Stimulated activated CD4-positive, alpha-beta T cell treated with anti-CD3 and anti-CD28 coated beads, TNF-alpha, amount 100 ng/mL, for 4 hours (primary cell): ENCODE measurements at places on chromosomes 1 and 21.

GRCh38 chr1:162562470-162562828 lies 927 bp downstream of the UAP1 start:
- DNase-seq: no peak

DNA sequence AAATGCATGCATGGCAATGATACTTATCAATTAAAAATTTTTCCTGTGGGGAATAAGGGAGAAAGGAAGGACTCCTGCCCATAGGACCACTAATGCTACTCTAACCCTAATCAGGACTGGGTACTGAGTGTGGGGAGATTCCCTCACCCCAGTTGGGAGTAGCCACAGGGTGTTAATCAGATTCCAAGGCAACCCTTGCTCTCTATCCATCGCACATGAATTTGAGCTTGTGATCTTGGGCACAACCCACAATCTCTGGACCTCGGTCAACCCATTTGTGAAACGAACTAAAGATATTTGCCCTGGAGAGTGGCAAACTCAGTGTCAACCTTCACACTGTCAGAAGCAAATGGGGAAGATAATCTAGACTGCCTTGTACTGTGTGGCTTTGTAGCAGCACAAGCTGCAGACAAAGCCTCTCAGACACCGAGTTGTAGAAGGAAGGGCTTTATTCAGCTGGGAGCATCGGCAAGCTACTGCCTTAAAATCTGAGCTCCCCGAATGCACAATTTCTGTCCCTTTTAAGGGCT lies 69.5 kb downstream of the SERINC2 start:
- no peak for DNase-seq

DNA sequence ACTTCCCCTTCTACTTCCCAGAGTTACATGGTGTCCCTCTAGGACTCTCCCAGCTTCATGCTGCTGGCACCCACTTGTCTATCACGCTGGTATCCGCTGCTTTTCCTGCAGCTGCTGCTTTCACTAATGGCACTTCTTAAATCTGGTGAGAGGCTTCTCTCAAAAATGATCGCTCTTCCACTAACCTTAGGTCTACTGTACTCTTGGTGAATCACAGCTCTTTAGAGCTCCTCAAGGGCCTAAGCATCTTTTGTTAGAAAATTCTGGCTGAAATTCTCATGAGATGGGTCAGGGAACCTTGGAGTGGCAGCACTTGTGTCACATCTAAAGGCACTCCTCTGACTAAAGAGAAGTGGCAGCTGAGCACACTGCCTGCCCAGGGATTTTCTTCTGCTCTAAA lies 32.1 kb downstream of the ZMYND12 start:
- no peak for DNase-seq

GRCh38 chr1:57845041-57845440 lies 421.2 kb upstream of the DAB1 start:
- no peak for DNase-seq

GRCh38 chr1:29033829-29034466 lies 89.8 kb downstream of the TMEM200B start:
- DNase-seq: no peak

- no peak for DNase-seq
These were observed 70.6 kb downstream of the LMO4 start for GRCh38 chr1:87399264-87399663.

- DNase-seq: no peak
These were observed 90.9 kb downstream of the MATN1 start for GRCh38 chr1:30632481-30632880.

- no peak for DNase-seq
These were observed 201.0 kb downstream of the S1PR1 start for GRCh38 chr1:101437800-101438199.

GRCh38 chr1:46427541-46427940 lies 33.4 kb downstream of the FAAH start:
- DNase-seq: no peak

DNA sequence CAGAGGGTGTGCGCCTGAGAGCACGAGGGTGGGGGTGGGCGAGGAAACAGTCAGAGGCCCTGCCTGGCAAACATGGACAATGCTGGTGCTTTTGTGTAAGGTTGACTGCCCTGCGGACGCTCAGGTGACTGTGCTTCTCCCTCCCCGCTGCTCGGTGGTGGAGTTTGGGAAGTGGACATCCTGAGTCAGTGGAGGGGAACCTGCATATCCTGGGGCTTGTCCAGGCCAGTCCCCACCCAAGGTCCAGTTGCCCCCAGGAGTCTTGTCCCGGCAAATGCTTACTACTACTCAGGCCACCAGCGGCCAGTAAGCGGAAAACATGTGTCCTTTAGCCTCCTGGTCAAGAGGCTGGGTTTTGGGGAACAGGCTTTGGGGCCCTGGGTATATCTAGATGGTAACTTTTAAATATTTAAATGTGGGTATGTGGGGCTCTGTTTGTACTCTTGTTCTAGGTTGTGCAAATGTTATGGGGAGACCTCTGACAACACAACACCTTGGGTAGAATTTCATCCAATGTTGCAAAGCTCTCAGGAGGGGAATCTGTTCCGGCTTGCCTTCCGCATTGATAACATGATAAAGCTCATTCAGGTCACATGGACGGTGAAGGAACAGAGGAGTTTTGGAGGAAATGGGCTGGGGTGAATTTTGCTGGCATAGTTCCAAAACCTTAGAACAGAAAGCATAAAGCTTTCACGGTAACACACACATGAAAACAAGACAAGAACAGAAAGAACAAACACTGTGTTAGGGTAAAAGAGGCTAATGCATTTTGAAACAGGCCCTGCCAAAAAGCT lies 364.9 kb downstream of the PRDM2 start:
- DNase-seq: no peak

DNA sequence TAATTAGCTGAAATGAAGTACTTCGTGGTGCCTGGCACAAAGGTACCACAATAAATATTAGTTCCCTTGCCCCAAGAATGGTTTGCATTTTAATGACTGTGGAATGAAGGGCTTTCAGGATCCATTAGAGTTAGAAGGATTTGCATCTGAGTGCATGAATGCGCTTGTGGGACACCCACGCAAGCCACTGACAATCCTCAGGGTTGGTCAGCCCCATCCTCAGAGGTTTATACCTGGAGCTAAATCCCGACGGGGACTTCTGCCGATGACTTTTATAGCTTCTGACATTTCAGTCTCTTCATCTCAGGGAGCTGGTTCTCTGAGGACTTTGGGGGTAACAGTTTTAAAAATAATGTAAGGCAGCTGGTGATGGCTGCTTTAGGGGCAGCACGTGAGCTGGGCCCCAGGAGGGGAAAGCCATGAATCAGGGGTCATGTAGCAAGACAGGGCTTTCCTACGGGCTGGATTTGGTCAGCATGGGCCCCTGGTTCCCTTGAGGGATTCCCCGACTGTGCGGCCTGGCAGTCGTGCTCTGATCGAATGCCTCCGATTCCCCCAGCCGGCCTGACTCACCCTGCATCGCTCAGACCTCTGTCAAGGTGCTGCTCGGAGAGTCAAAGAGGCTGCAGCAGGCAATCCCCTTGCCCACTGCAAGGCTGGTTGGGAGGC lies 20.8 kb upstream of the IL10 start:
- no peak for DNase-seq

- DNase-seq: no peak
These were observed 21.5 kb upstream of the SLC44A5 start for GRCh38 chr1:75632350-75632949.

DNA sequence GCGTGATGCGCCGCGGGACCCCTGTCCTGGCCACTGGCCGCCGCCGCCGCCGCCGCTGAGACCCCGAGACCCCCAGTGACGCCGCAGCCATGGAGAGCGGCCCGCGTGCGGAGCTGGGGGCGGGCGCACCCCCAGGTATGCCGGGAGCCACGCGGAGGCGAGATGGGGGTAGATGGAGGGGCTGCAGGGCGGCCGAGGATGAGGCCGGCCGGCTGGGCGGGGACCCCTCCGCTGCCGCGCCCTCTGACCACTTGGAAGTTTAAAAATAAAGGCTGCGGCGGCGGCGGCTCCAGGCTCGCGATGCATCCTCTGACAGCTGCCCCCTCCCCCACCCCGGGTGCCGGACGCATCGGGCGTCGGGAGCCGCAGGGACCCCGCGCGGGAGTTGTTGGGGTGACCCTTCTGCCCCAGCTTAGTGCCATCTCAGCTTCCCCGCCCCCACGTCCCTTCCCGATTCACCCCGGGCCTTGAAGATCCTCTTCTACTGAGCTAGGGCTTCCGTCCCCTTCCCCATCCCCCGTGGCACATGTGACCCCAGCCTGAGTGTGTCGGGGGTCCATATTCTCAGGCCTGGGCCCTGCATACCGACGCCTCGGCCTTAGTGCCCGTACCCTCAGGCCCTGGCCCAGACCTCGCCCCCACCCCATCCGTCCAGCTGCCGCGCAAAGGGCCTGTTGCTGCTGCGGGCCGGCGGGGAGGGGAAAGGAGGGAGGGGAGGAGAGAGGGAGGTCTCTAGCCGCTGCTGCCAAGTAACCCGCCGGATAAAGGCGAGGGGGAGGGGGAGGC lies 562 bp downstream of the MAP7D1 start:
- DNase-seq: peak; percentile 47

DNA sequence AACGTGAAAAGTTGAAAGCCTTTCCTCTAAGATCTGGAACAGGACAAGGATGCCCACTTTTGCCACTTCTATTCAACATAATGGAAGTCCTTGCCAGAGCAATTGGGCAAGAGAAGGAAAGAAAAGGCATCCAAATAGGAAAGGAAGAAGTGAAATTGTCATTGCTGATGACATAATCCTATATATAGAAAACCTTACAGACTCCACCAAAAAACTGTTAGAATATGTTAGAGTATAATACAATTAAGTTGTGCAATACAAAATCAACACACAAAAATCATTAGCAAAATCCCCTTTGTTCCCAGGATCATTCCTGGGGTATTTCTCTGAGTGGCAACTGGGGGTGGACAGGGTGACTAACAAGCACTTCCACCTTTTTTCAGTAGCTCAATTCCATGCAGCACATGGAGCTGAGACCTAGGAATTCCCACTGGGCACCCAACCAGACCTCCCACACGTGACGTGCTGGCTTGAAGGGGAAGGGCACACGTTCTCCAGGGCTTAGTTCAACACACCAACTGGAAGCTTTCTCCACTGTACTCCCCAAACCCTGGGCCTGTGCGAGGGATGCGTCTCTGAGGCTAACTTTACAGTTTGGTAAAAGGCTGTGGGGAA lies 9.6 kb downstream of the STUM start:
- DNase-seq: no peak

GRCh38 chr1:182650678-182651338 lies 33.6 kb downstream of the RGS8 start:
- no peak for DNase-seq

DNA sequence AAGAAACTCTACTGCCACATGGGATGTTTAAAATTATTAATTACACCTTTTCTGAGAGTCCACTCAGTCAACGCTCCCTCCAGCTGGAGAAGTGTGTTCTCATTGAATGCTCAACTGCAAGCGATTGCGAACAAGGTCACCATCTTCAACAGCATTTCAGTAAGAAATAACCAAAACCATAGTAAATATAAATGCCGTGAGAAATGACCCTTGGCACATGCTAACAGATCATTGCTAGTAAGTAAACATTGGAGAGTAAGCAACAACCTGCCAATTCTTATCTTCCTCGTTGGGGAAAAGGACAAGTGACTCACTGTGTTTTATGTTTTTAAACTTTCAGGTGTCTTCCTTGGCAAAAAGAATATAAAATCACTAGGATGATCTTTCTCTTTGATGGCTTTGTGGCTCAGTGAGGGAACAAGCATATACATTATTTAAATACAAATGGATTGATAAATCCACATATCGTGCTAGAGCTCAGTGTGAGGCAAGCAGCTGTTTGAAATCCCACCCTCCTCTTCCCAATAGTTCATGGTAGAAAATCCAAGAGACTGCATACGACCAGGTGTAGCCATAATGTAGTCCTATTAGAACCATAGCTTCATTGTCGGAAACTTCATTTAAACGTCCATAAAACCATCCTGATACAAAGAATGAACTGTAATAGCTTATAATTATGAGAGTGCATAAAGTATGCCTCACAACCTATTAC lies 214.6 kb downstream of the GRIK1 start:
- no peak for DNase-seq

- no peak for DNase-seq
These were observed 51.8 kb downstream of the CD46 start for GRCh38 chr1:207803678-207804077.

GRCh38 chr1:161727256-161727924 lies 6.0 kb downstream of the FCRLB start:
- no peak for DNase-seq

- no peak for DNase-seq
These were observed 104.2 kb downstream of the ETS2 start for GRCh38 chr21:38909929-38910328.
